Heart right ventricle (tissue), 16 donors: ENCODE measurements at places on chromosomes 12 and 14. TPM values are rescaled to one million over a fixed set of nuclear protein-coding genes. Genes with fewer than 3 reads are reported as not detected.

DNA sequence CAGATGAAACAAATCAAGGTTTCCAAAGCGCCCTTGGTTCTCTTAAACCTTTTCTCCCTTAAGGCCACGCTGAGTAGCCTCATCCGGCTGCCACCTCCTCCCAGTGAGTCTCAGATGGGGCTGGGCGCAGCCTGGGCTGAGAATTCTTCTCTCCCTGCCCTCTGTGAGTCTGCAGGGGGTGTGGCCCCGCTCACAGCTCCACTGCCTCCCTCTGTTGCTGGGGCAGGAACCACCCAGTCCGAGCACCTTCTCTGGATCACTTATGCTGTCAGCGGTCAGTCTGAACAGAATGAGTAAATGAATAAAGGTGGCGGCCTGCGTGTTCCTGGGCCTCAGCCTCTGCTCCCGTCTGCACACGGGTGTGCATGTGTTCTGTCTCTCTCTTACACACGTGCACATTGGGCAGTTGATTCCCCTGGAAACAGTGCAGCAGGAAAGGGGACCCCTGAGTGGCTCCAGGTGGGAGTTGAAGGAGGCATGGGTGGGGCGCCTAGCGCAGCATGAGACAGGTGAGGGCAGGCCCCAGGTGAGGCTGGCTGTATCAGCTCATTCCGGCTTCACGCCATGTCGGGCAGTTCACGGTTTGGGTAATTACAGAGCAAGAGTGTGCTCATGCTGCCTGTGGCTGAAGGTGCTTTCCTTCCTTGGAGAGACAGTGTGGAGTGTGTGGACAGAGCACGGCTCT lies 4.3 kb downstream of the PAPLN start:
- DNase-seq, result no peak

- DNase-seq, result peak; percentile 68
Measured at GRCh38 chr12:3200032-3200617, 122.9 kb downstream of the TSPAN9 start.

DNA sequence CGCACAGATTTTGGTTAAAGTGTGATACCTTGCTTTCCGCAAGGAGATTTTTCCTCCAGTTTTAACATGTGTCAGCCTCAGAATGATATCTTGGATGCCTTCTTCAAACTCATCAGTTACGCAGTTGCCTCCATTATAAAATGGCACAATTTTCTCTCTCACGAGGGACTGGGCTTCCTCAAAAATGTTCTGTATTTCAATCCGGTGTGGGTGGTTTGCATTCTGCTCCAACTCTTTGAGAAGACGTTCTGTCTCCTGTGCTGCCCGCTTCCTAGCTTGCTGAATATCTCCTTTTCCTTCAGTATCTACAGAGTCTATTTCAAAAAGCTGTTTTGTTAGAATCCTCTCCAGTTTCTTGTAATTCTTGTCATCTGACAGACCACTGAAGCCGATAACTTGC lies 1.8 kb downstream of the BAG5 start:
- DNase-seq, result no peak

HOXC5 gene
- not detected for polyA plus RNA-seq

PGF gene
- 6.8 TPM for polyA plus RNA-seq

DNA sequence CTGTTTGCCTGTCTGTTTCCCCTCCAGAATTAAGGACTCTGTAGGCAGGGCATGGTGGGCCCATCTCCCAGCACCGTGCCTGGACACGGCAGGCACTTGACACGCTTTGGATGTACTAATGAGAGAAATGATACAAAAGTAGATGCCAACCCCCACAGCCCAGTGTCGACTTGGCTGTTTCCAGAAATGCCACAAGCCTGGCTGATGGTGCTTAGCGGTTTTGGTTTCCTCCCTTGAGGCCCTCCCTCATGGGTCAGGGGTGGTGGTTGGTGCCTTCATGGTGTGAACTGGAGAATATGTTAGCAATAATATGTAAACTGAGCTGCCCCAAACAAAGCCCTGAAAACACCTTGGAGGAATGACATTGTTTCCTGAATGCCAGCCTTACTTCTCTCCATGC lies 55.5 kb upstream of the ESRRB start:
- DNase-seq, result no peak

GRCh38 chr12:50555471-50555885 lies 50.7 kb downstream of the DIP2B start:
- DNase-seq, result no peak

AP1G2 gene
- 58.5 TPM for polyA plus RNA-seq
